Stimulated activated CD4-positive, alpha-beta T cell treated with anti-CD3 and anti-CD28 coated beads, Interleukin-1b, Interleukin-23, amount 100 ng/mL, for 1 hour (primary cell): ENCODE measurements at places on chromosomes 5 and 9.

DNA sequence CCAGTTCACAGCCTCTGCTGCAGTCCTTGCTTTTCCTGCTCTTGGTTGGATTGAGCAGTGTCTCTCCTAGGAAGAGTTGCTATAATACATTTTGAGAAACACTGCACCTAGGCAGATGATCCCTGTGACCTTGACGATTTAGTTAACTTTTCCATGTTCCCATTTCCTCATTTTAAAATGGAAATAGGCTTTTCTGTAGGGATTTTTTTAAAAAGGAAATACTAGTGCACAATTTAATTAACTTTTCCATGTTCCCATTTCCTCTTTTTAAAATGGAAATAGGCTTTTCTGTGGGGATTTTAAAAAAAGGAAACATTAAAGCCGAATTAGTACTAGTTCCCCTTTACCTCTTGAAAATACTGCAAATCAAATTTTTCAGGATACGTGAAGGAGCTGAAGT lies 4.7 kb downstream of the ATP6V0E1 start:
- no peak for DNase-seq

DNA sequence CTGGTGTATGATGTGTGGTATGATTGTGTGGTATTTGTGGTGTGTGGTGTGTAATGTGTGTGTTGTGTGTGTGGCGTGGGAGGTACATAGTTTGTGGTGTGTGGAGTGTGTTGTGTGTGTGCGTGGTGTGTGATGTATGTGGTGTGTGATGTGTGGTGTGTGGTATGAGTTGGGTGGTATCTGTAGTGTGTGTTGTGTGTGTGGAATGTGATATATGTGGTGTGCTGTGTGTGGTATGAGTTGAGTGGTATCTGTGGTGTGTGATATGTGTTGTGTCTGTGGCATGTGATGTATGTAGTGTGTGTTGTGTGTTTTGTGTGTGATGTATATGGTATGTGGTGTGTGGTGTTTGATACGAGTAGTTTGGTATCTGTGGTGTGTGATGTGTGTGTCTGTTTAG lies 272.5 kb upstream of the IRX1 start:
- DNase-seq, result no peak

GRCh38 chr5:98997000-98997399 lies 68.2 kb upstream of the CHD1 start:
- DNase-seq, result no peak

- DNase-seq, result no peak
These were observed 10.0 kb upstream of the RETREG1 start for GRCh38 chr5:16626696-16627264.

DNA sequence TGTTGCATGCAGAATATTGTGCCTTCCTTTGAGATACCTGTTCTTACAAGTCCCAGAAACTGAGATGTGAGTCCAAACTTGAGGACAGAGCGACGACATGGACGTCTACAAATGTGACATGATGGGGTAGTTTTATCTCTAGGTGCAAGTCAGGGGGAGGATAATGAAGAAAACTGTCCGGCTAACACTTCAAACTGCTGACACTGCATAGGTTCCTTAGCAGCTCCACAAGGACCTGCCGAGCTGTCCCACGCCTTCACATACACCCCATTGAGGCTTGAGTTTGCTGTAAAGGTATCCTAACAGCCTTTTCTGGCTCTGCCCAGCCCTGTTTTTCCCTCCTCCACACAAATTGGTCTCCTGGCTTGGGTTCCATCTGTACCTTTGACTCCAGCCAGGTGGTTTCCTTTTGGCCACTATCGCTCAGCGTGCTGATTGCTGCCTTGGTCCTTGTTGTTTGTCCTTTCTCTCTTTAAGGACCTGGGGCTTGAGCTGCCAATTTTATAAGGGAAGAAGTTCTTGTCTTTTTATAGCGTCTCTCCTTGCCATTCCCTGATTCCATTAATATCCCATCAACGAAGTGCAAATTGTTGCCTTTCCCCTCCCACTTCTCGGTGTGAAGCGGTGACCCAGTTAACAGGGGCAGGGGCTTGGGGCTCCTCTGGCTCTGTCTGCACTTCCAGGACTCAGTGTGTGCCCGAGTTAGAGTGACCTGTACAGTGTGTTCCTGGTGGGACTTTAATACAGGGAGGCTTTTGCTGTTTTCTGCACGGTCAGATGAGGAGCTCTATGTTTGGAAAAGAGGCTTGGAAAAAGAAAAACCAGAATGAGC lies 100.3 kb downstream of the PCSK1 start:
- no peak for DNase-seq

DNA sequence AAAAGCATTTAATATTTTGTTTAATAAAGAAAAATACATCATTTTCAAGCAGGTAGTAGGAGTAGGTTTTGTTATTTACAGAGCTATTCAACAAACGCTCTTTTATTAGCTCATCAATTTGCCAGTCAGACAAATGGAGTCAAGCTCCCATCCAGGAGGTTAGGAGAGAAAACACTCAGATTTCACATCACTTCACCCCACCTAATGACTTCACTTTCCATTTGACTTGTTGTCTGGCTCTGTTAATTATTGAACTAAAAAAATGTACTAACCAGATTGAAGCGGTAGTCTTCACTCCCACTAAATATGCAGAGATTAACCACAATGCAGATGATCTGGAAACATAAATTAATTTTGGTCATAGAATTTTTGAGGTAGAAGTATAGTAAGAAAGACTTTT lies 193.6 kb upstream of the VCAN start:
- no peak for DNase-seq

- no peak for DNase-seq
These were observed 598 bp downstream of the RGP1 start for GRCh38 chr9:35749515-35750255.

DNA sequence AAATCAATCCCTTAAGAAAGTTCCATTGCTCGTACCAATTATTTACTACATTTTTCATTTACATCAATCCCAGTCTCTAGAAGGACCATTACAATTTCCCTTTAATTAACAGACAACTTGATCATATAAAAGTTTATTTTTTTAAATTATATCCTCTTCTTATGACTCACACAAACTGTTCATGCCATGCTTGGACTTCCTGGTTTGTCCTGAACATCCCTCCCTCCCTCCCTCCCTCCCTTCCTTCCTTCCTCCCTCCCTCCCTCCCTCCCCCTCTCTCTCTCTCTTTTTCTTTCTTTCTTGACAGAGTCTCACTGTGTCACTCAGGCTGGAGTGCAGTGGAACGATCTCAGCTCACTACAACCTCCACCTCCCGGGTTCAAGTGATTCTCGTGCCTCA lies 11.6 kb upstream of the CLTB start:
- no peak for DNase-seq

GRCh38 chr9:37941253-37941652 lies 37.3 kb upstream of the SLC25A51 start:
- DNase-seq, result no peak

DNA sequence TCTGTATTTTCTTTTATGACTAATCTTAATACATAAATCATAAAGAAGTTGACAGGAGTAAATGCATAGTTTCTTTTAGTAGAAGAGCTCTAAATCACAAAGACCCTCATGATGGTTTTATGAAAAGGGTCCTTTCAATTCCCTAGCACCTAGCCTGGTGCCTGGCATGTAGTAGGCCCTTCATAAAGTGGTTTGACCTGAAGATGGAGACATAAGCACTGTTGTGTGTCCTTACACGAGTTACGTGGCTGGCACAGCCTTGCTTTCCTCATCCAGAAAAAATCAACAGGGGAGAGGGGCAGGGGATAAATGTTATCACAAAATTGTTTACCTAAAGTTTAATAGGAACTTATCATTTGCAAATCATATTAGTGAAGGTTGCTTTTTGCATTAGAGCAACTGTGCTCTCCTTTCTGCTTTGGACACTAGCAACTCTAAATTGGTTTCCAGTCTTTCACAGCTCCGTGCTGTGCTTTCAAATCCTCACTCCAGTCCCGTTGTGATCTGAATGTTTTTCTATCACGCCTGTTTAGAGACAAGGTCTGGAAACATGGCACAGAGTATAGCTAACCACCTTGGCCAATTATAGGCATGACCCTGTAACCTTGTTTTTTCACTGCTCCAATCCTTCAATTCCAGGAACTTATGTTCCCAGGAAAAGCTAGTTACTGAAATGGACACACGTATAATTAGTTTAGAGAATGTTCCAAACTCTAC lies 55.7 kb downstream of the ARL15 start:
- no peak for DNase-seq

GRCh38 chr5:134029156-134029555 lies 24.4 kb upstream of the VDAC1 start:
- DNase-seq, result no peak

DNA sequence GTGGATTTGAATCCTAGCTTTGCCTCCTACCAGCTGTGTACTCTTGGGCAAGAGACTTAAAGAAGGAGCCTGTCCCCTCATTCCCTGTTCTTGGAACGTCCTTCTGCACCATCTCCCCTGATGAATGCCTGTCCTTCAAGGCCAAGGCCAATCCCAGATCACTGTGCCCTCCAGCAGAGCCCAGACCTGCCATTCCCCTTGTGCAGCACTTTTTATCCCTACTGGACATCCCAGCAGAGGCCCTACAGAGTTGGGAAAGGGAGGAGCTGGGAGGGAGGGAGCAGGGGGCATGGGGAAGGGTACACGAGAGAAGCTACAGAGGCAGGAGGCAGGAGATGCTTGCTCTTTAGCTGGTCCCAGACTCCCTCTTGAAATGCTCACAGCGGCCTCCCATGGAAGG lies 223.9 kb downstream of the PBX3 start:
- no peak for DNase-seq

- no peak for DNase-seq
These were observed 14.4 kb upstream of the SLC46A2 start for GRCh38 chr9:112905084-112905483.

GRCh38 chr9:4604678-4605095 lies 57.4 kb upstream of the PLPP6 start:
- peak; percentile 27 for DNase-seq

DNA sequence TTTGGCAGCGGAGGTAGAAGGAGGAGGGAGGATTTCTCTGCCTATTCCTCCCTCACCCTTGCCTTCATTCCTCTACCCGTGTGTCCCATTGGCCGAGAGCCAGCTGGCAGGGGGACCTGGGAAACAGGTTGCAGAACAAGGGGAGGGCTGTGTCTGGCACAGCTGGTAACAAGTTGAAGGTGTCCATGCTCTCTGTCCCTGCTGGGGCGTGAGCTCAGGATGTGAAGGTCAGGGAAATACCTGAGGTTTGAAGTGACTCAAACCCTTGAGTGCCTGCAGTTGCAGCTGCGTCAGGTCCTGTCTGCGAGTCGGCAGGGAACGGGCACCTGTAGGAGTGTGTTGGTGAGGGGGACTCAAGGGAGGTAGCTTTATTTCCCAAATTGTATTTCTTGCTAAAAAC lies 16.2 kb downstream of the MIGA2 start:
- no peak for DNase-seq

DNA sequence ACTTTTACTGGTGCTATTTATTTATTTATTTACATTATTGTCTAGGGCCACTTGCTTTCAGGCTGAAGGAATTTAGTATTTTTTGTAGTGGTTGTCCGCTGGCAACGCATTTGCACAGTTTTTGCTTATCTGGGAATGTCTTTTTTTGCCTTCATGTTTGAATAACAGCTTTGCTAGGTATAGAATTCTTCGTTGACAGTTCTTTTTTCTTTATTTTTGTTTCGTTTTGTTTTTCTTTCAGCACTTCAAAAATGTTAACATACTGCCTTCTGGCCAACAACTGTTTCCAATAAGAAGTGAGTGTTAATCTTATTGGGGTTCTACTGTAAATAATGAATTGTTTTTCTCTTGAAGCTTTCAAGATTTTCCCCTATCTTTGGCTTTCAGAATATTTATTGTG lies 252.7 kb upstream of the TARS1 start:
- DNase-seq, result no peak
